ENCODE measurements at places on chromosomes 2 and 18. TPM values are rescaled to one million over a fixed set of nuclear protein-coding genes. Genes with fewer than 3 reads are reported as not detected.
A peak's percentile ranks its signal among the peaks of the same experiment; 100 is the strongest.

DNA sequence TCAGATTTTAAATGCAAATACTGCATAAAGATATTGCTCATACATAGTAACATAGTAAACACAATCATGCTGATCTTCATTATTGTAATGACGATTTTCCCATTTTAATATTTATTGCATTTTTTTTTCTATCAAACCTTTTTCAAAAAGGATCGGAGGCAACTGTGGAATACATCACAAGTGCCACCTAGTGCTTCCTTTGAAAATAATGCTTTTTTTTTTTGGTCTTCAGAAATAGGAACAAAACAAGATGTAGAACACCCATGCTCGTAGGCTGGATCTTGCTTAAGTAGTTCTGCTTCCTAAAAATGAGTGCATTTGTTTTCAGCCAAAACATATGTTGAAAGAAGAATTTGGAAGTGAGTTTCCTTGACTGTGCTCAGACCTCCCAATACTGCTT lies 35.7 kb upstream of the GPR155 start:
- no peaks in the 10 kb centered on the region for H3K4me1 ChIP-seq
- no peaks in the 10 kb centered on the region for H3K36me3 ChIP-seq
- peaks cover 16% of the 10 kb centered on the region for H3K27me3 ChIP-seq
- H3K4me3 ChIP-seq, result no peak overlapping the region
- DNase-seq, result no peak

DNA sequence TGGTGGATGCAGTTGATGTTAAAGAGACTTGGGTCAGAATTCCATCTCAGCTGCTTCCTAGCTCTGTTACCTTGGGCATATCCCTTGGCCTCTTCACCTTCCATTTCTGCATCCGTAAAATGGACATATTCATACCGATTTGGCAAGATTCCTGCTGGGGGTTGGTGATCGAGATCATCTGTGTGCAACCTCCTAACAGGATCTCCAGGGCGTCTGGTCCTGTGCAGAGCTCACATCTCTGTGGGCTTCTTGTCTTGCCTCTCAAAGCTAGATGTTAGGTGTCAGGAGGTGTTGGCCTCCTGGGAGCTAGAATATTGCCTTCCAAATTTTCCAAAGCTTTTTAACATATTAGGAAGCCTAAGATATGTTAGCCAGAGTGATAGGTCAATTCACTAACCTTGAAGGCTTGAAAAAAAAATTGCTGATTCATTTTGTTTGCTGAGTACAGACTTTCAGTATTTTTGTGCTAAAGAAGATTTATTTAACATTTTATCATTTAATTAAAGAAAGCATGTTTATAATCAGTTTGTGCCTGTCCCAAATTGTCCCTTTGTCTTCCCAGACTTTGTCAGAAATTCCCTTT lies 69.7 kb upstream of the ZNF516 start:
- H3K36me3 ChIP-seq, result no peaks in the 10 kb centered on the region
- no peak for DNase-seq
- H3K4me3 ChIP-seq, result peak overlapping the region; percentile 61
- H3K27ac ChIP-seq, result peak overlapping the region; percentile 78
- peaks cover 16% of the 10 kb centered on the region for H3K4me1 ChIP-seq

TXNDC2 gene
- total RNA-seq, result not detected

HK2 gene
- 27.6 TPM for total RNA-seq
